ENCODE measurements at places on chromosomes 12 and 14. TPM values are rescaled to one million over a fixed set of nuclear protein-coding genes. Genes with fewer than 3 reads are reported as not detected.

The MAP3K9 gene
- 0.96 TPM for total RNA-seq

The AMN gene
- total RNA-seq, result 0.32 TPM

The KERA gene
- total RNA-seq, result not detected

The BEST3 gene
- total RNA-seq, result not detected

The KRT71 gene
- total RNA-seq, result not detected

The LEMD3 gene
- total RNA-seq, result 10.6 TPM

The YY1 gene
- total RNA-seq, result 42.4 TPM

The RNFT2 gene
- total RNA-seq, result 0.21 TPM

The CCDC197 gene
- total RNA-seq, result not detected

The GZMB gene
- total RNA-seq, result not detected

The GPD1 gene
- total RNA-seq, result 12.2 TPM

The TCL1B gene
- total RNA-seq, result not detected

All from ascending aorta (tissue), 2 donors.